ENCODE measurements at places on chromosomes 16 and 17. TPM values are rescaled to one million over a fixed set of nuclear protein-coding genes. Genes with fewer than 3 reads are reported as not detected.

CA7 gene
- not detected for total RNA-seq

TTYH2 gene
- 4.1 TPM for total RNA-seq

ITGA2B gene
- 0.15 TPM for total RNA-seq

CCL2 gene
- 50.4 TPM for total RNA-seq

CTRB1 gene
- total RNA-seq: not detected

RBL2 gene
- total RNA-seq: 55.4 TPM

TMEM235 gene
- total RNA-seq: not detected

EPOP gene
- 0.99 TPM for total RNA-seq

BRICD5 gene
- 0.58 TPM for total RNA-seq

HSD3B7 gene
- total RNA-seq: 76.7 TPM

ABCA3 gene
- total RNA-seq: 2.3 TPM

HOXB8 gene
- not detected for total RNA-seq

RPRML gene
- not detected for total RNA-seq

PTRH2 gene
- 23.4 TPM for total RNA-seq

COQ7 gene
- total RNA-seq: 17.9 TPM

ASPHD1 gene
- 6.5 TPM for total RNA-seq

TMEM238L gene
- not detected for total RNA-seq

MGAT5B gene
- 0.17 TPM for total RNA-seq

SEZ6 gene
- total RNA-seq: not detected

ERN2 gene
- 0.15 TPM for total RNA-seq

PRR11 gene
- 20.7 TPM for total RNA-seq

SPATA32 gene
- not detected for total RNA-seq

ZPBP2 gene
- not detected for total RNA-seq

CHD9NB gene
- total RNA-seq: 1.2 TPM

RPL19 gene
- 1,631 TPM for total RNA-seq

LGALS9B gene
- not detected for total RNA-seq

CCL5 gene
- not detected for total RNA-seq

ZNF385C gene
- not detected for total RNA-seq

CHST5 gene
- total RNA-seq: 0.15 TPM

RNF43 gene
- total RNA-seq: under 0.01 TPM

ENGASE gene
- 11.2 TPM for total RNA-seq

ATP2C2 gene
- not detected for total RNA-seq

KRT9 gene
- total RNA-seq: not detected

ALOX15B gene
- total RNA-seq: 0.17 TPM

STH gene
- not detected for total RNA-seq

USP31 gene
- total RNA-seq: 5.8 TPM

PPY gene
- not detected for total RNA-seq

ZNF423 gene
- total RNA-seq: 0.99 TPM

HOXB3 gene
- total RNA-seq: 17.3 TPM

DRC3 gene
- total RNA-seq: 0.83 TPM

DHRS7C gene
- not detected for total RNA-seq

CD300E gene
- not detected for total RNA-seq

KRTAP4-1 gene
- not detected for total RNA-seq

VMO1 gene
- total RNA-seq: 1.0 TPM

PRSS53 gene
- total RNA-seq: 2.5 TPM

Data from smooth muscle cell of trachea (primary cell).